Bronchus fibroblast of lung (primary cell): ENCODE measurements at places on chromosomes 12 and 14. TPM values are rescaled to one million over a fixed set of nuclear protein-coding genes. Genes with fewer than 3 reads are reported as not detected.

Gene OTOGL
- under 0.01 and 0.17 TPM in 2 replicates for total RNA-seq

Gene KRT6B
- total RNA-seq = not detected in 2 replicates

Gene CDCA3
- total RNA-seq = 103 and 118 TPM in 2 replicates

Gene DNAH10
- under 0.01 TPM in 2 replicates for total RNA-seq

Gene ARHGAP9
- total RNA-seq = not detected in 2 replicates

Gene FOXN4
- not detected in 2 replicates for total RNA-seq

Gene NCKAP5L
- total RNA-seq = 17.1 and 18.9 TPM in 2 replicates

Gene KCNH3
- total RNA-seq = 0.30 and 2.2 TPM in 2 replicates

Gene PTHLH
- not detected in 2 replicates for total RNA-seq

Gene TGFB3
- 1.9 and 2.0 TPM in 2 replicates for total RNA-seq

Gene KLRG1
- total RNA-seq = 0.45 and 1.7 TPM in 2 replicates

Gene GPR68
- total RNA-seq = 0.30 and 0.84 TPM in 2 replicates

Gene KRT73
- not detected in 2 replicates for total RNA-seq

Gene FAIM2
- total RNA-seq = 0.15 and 2.5 TPM in 2 replicates

Gene AJUBA
- total RNA-seq = 47.9 and 49.3 TPM in 2 replicates

Gene NPFF
- not detected in 2 replicates for total RNA-seq

Gene PTPRR
- not detected in 2 replicates for total RNA-seq

Gene CMKLR1
- total RNA-seq = under 0.01 and 0.67 TPM in 2 replicates

Gene BCDIN3D
- 1.7 and 2.2 TPM in 2 replicates for total RNA-seq

Gene RND1
- total RNA-seq = 0.30 TPM in 1 of 2 replicates, not detected in the other
